ENCODE measurements at places on chromosomes 3 and 15.

- H3K36me3 ChIP-seq: no peaks in the 10 kb centered on the region
- peak overlapping the region; percentile 89 for H3K27ac ChIP-seq
- no peak for DNase-seq
Measured at GRCh38 chr3:150372722-150373121, 35.4 kb upstream of the TSC22D2 start.

- H3K36me3 ChIP-seq: peaks cover 13% of the 10 kb centered on the region
- H3K27ac ChIP-seq: no peak overlapping the region
- H3K27me3 ChIP-seq: no peaks in the 10 kb centered on the region
- H3K4me3 ChIP-seq: no peak overlapping the region
Measured at GRCh38 chr3:52596658-52597265, 60.4 kb downstream of the UQCC5 start.

- no peak overlapping the region for H3K4me3 ChIP-seq
- no peaks in the 10 kb centered on the region for H3K27me3 ChIP-seq
- no peaks in the 10 kb centered on the region for H3K36me3 ChIP-seq
- DNase-seq: no peak
Measured at GRCh38 chr3:16066975-16067374, 107.5 kb upstream of the GALNT15 start.

DNA sequence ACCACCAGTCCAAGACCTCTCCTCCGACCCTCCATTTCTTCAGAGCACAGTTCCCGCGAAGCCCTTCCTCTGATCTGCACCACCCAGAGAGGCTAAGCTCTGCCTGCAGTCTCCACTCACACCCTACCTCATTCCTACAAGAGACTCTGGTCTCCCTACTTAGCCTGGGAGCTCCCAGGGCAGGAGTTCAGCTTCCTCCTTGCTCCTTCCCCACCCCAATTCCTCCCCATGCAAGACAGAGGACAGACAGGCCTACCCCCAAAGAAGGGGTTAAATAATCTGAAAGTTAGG is 12.6 kb upstream of the VIPR1 start:
- H3K27ac ChIP-seq: no peak overlapping the region
- no peak overlapping the region for H3K4me3 ChIP-seq
- no peaks in the 10 kb centered on the region for H3K27me3 ChIP-seq
- H3K36me3 ChIP-seq: no peaks in the 10 kb centered on the region

- no peak for DNase-seq
- H3K36me3 ChIP-seq: no peaks in the 10 kb centered on the region
- H3K4me3 ChIP-seq: no peak overlapping the region
- no peaks in the 10 kb centered on the region for H3K4me1 ChIP-seq
Measured at GRCh38 chr15:38691965-38692788, 127.6 kb upstream of the RASGRP1 start.

- no peaks in the 10 kb centered on the region for H3K36me3 ChIP-seq
- peaks cover 6% of the 10 kb centered on the region for H3K4me1 ChIP-seq
- no peak overlapping the region for H3K4me3 ChIP-seq
- no peaks in the 10 kb centered on the region for H3K27me3 ChIP-seq
Measured at GRCh38 chr15:92611995-92612745, 43.4 kb downstream of the FAM174B start.

DNA sequence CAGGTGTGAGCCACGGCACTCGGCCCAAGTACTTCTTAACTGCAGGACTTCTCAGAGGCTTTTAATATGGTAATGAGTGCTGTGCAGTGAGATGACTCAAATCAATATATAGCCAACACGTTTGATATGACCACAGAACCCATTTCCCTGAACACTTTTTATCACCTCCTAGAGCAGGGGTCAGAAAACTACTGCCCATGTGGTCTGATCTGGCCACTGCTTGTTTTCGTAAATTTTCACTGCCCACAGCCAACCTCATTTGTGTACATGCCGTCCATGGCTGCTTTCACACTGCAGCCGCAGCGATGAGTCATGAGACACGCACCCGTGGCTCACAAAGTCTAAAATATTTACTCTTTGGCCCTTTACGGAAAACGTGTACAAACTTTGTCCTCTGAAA is 179.2 kb downstream of the RORA start:
- H3K4me1 ChIP-seq: no peaks in the 10 kb centered on the region
- no peaks in the 10 kb centered on the region for H3K36me3 ChIP-seq
- H3K4me3 ChIP-seq: no peak overlapping the region
- no peak for DNase-seq

DNA sequence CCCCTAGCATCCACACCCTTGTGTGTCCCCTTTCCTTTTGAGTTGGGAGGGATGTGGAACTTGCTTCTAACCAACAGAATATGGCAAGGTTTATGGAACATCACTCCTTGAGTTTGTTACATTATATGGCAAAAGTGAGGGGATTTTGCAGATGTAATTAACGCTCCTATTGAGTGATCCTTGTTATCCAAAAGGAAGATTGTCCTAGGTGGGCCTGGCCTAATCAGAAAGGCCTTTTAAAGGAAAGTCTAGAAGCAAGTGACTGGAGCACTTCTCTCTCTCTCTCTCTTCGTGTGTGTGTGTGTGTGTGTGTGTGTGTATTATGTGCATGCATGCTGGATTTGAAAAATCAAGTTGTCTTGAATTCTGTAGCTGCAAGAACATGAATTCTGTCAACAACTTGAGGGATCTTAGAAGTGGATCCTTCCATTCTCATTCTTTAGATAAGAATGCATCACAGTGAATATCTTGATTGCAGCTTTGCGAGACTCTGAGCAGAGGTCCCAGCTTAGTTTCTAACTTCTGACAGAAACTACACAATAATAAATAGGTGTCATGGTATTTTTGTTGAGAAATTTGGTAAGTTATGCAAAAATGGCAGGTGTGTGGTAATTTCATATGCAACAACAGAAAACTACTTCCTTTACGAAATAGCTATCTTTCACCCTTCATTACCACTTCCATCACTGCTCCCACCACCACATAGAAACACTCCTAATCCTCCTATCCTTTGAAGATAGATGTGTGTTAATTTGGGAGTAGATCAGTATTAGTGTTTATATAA is 360.9 kb upstream of the CBLB start:
- no peaks in the 10 kb centered on the region for H3K4me1 ChIP-seq
- H3K4me3 ChIP-seq: no peak overlapping the region
- H3K27me3 ChIP-seq: no peaks in the 10 kb centered on the region
- no peak for DNase-seq
- no peaks in the 10 kb centered on the region for H3K36me3 ChIP-seq

DNA sequence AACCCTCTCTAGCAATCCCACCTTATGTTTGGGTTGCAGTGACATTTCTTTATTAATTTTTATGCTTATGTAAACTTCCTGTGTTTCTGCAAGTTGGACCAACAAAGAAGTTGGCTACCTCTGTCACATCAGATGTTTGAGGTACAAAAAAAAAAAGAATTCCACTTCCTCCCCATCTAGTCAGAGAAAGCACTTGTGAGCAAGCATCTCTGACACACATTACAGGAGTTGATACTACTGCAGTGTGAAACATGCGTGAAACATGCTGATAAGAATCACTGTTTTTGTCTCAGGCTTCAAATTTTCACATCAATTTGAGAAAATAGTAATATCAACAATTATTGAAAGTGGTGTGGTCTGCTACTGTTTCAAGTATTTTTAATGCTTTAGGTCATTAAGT is 1.3 kb downstream of the SCAANT1 start:
- no peak for DNase-seq
- peak overlapping the region; percentile 71 for H3K4me3 ChIP-seq
- H3K27ac ChIP-seq: peak overlapping the region; percentile 97
- peaks cover 6% of the 10 kb centered on the region for H3K36me3 ChIP-seq

DNA sequence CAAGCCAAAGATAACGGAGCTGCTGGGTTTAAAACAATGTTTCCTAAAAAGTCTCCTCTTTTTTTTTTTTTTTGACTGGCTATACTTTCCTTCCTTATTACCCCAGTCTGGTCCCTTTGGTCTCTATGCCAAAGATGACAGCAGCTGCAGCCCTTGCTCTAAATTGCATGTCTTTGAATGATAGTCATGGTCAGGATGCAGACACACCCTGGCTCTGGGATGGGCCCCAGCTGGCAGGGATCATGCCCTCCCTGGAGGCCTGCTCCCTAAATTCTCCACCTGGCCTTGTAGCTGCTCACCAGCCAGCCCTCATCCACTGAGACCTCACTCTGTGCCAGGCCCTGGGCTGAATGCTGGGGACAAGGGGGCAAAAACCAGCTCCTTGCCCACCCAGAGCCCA is 95.8 kb downstream of the MESD start:
- H3K27ac ChIP-seq: no peak overlapping the region
- no peaks in the 10 kb centered on the region for H3K36me3 ChIP-seq
- H3K4me1 ChIP-seq: no peaks in the 10 kb centered on the region
- no peak overlapping the region for H3K4me3 ChIP-seq
- DNase-seq: no peak

DNA sequence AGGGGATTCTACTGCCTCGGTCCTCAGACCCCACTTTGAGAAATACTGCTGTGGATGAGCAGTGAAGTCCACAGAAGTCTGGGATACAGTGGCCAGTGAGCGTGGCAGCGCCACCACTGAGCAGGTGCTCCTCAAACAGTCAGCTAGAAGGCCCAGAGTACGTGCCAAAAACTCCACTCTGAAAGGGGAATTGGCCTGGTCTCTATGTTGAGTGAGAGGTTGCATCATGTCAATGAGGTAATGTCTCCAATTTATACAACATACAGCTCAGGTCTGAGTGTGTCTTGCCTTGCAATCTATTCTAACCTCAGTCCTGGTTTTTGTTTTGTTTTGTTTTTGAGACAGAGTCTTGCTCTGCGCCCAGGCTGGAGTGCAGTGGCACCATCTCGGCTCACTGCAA is 53.3 kb upstream of the ETV5 start:
- H3K27ac ChIP-seq: no peak overlapping the region
- no peaks in the 10 kb centered on the region for H3K36me3 ChIP-seq
- H3K4me1 ChIP-seq: no peaks in the 10 kb centered on the region
- no peak overlapping the region for H3K4me3 ChIP-seq
- no peaks in the 10 kb centered on the region for H3K27me3 ChIP-seq
- DNase-seq: no peak

- no peaks in the 10 kb centered on the region for H3K27me3 ChIP-seq
- no peak for DNase-seq
- no peaks in the 10 kb centered on the region for H3K36me3 ChIP-seq
- H3K4me1 ChIP-seq: peaks cover 24% of the 10 kb centered on the region
- H3K4me3 ChIP-seq: no peak overlapping the region
Measured at GRCh38 chr3:150765949-150766720, 3.2 kb upstream of the SIAH2 start.

- H3K27ac ChIP-seq: no peak overlapping the region
- H3K36me3 ChIP-seq: peaks cover 2% of the 10 kb centered on the region
- DNase-seq: no peak
- H3K4me3 ChIP-seq: no peak overlapping the region
- H3K27me3 ChIP-seq: no peaks in the 10 kb centered on the region
Measured at GRCh38 chr15:61908241-61908640, 152.0 kb downstream of the VPS13C start.

Data from liver (tissue), 10 donors.